ENCODE measurements at places on chromosomes 1 and 21. TPM values are rescaled to one million over a fixed set of nuclear protein-coding genes. Genes with fewer than 3 reads are reported as not detected.

DNA sequence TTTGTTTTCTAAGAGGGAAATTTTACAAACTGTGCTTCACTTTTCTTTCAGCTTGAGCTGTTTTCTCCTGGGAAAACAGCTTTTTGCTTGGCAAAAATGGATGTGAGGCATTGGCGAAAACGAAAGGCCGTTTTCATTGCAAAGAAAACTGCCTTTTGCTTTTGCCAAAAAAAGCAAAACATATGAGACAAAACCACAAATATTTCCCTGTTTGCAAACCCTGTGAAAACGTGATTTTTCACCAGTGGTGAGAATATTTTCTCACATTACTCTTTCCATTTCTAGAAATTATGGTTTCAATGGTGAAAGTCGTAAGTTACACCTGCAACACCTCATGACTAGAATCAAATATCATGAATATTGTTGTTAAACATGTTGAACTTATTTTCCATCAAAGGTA, 74.0 kb upstream of the ZBTB18 start:
- no peak for DNase-seq
- H3K4me1 ChIP-seq, result no peaks in the 10 kb centered on the region
- H3K4me3 ChIP-seq, result no peak overlapping the region
- no peak overlapping the region for H3K27ac ChIP-seq
- H3K36me3 ChIP-seq, result no peaks in the 10 kb centered on the region

DNA sequence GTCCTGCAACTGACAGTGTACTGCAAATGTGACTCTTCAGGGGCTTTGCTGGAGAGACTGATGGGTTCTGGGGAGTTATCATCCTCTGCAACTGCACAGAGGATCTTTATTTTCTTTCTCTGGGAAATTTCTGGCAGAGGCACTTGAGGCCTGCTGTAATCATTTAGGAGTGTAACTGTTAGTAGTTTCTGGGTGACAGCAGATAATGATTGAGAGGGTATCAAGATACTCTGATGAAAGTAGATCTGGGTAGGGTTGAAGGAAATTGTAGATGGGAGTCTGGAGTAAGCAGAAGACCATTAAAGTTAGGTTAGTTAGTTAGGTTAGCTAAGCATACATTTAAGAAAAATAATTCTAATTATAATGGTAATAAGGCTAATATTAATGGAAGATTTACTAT, 11.0 kb upstream of the DDR2 start:
- no peak overlapping the region for H3K4me3 ChIP-seq
- H3K27ac ChIP-seq, result no peak overlapping the region
- no peak for DNase-seq
- peaks cover 8% of the 10 kb centered on the region for H3K36me3 ChIP-seq

DNA sequence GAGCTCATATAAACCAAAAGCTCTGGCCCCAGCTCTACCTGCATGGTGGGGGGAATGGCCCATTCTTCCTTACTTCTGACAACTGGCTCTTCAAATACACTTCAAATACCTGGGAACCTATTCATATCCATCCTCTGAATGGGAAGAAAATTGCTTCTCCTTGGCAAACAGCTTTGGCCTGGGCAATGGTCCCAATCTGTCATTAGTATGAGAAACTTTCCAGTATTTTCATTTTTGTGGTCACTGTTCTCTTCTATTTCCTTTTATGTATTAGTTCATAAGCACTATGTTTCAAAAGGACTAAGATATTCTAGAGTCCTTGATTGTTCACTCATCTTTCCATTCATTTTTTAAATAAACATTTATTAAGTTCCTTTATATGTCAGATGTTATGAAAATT, 5.2 kb upstream of the HSD3B2 start:
- H3K27me3 ChIP-seq, result peaks cover 6% of the 10 kb centered on the region
- DNase-seq, result no peak
- no peaks in the 10 kb centered on the region for H3K4me1 ChIP-seq
- no peak overlapping the region for H3K4me3 ChIP-seq
- H3K27ac ChIP-seq, result no peak overlapping the region

DNA sequence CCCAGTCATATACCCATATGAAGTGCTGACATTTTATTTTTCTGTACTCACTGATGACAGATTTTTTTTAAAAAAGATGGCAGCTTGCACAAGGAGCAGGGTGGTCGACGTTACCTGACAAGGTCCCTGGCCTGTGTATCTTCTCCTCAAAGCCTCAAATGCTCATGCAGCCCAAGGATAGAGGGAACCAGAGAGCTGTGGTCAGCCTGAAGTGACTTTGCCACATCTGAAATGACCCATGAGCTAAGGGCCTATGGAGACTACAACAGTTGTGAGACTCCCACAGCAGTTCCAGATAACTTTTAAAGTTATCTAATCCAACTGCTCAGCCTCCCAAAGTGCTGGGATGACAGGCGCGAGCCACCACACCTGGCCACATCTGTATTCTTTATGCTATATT, 131.1 kb downstream of the GLUL start:
- H3K4me1 ChIP-seq, result peaks cover 6% of the 10 kb centered on the region
- no peaks in the 10 kb centered on the region for H3K36me3 ChIP-seq
- DNase-seq, result no peak
- H3K27me3 ChIP-seq, result no peaks in the 10 kb centered on the region
- H3K27ac ChIP-seq, result no peak overlapping the region

- no peak overlapping the region for H3K4me3 ChIP-seq
- H3K4me1 ChIP-seq, result peaks cover 37% of the 10 kb centered on the region
- no peaks in the 10 kb centered on the region for H3K27me3 ChIP-seq
- H3K36me3 ChIP-seq, result peaks cover 10% of the 10 kb centered on the region
Observed at GRCh38 chr1:42461196-42461595, 1.9 kb upstream of the CCDC30 start.

GRCh38 chr1:15408890-15409387, 749 bp upstream of the EFHD2 start:
- H3K27me3 ChIP-seq, result peaks cover 57% of the 10 kb centered on the region
- peak overlapping the region; percentile 78 for H3K4me3 ChIP-seq
- H3K4me1 ChIP-seq, result peaks cover 12% of the 10 kb centered on the region
- DNase-seq, result no peak
- H3K27ac ChIP-seq, result peak overlapping the region; percentile 68

- H3K27me3 ChIP-seq, result peaks cover 78% of the 10 kb centered on the region
- no peak overlapping the region for H3K27ac ChIP-seq
- H3K4me1 ChIP-seq, result peaks cover 20% of the 10 kb centered on the region
- no peak for DNase-seq
- no peak overlapping the region for H3K4me3 ChIP-seq
- no peaks in the 10 kb centered on the region for H3K36me3 ChIP-seq
Observed at GRCh38 chr1:154809436-154810413, 60.4 kb downstream of the KCNN3 start.

- no peak for DNase-seq
- H3K4me1 ChIP-seq, result peaks cover 15% of the 10 kb centered on the region
- peaks cover 59% of the 10 kb centered on the region for H3K27me3 ChIP-seq
- H3K4me3 ChIP-seq, result no peak overlapping the region
- peaks cover 8% of the 10 kb centered on the region for H3K36me3 ChIP-seq
Observed at GRCh38 chr1:230423261-230423660, 2.9 kb downstream of the PGBD5 start.

- H3K27me3 ChIP-seq, result peaks cover 23% of the 10 kb centered on the region
- H3K27ac ChIP-seq, result no peak overlapping the region
- DNase-seq, result no peak
- no peaks in the 10 kb centered on the region for H3K4me1 ChIP-seq
- no peak overlapping the region for H3K4me3 ChIP-seq
Observed at GRCh38 chr1:17764591-17764990, 9.5 kb downstream of the ACTL8 start.

GRCh38 chr1:14487671-14488070, 110.8 kb upstream of the KAZN start:
- no peaks in the 10 kb centered on the region for H3K4me1 ChIP-seq
- peaks cover 20% of the 10 kb centered on the region for H3K27me3 ChIP-seq
- DNase-seq, result no peak
- no peak overlapping the region for H3K27ac ChIP-seq
- H3K36me3 ChIP-seq, result no peaks in the 10 kb centered on the region

- H3K27ac ChIP-seq, result no peak overlapping the region
- no peak for DNase-seq
- peaks cover 10% of the 10 kb centered on the region for H3K27me3 ChIP-seq
- peaks cover 26% of the 10 kb centered on the region for H3K4me1 ChIP-seq
- no peaks in the 10 kb centered on the region for H3K36me3 ChIP-seq
- no peak overlapping the region for H3K4me3 ChIP-seq
Observed at GRCh38 chr1:207317561-207317960, 3.9 kb upstream of the CD55 start.

- no peaks in the 10 kb centered on the region for H3K36me3 ChIP-seq
- H3K27ac ChIP-seq, result no peak overlapping the region
- H3K4me1 ChIP-seq, result no peaks in the 10 kb centered on the region
Observed at GRCh38 chr1:41580520-41581172, 96.2 kb upstream of the EDN2 start.

GRCh38 chr21:15088488-15088887, 23.7 kb upstream of the NRIP1 start:
- H3K36me3 ChIP-seq, result no peaks in the 10 kb centered on the region
- DNase-seq, result no peak
- H3K4me1 ChIP-seq, result no peaks in the 10 kb centered on the region

- DNase-seq, result no peak
- no peaks in the 10 kb centered on the region for H3K36me3 ChIP-seq
- H3K27ac ChIP-seq, result no peak overlapping the region
- peaks cover 7% of the 10 kb centered on the region for H3K27me3 ChIP-seq
Observed at GRCh38 chr1:55287723-55288122, 72.6 kb upstream of the USP24 start.

GRCh38 chr1:182331387-182331786, 60.2 kb downstream of the GLUL start:
- no peak for DNase-seq
- H3K27me3 ChIP-seq, result no peaks in the 10 kb centered on the region
- no peaks in the 10 kb centered on the region for H3K36me3 ChIP-seq

DNA sequence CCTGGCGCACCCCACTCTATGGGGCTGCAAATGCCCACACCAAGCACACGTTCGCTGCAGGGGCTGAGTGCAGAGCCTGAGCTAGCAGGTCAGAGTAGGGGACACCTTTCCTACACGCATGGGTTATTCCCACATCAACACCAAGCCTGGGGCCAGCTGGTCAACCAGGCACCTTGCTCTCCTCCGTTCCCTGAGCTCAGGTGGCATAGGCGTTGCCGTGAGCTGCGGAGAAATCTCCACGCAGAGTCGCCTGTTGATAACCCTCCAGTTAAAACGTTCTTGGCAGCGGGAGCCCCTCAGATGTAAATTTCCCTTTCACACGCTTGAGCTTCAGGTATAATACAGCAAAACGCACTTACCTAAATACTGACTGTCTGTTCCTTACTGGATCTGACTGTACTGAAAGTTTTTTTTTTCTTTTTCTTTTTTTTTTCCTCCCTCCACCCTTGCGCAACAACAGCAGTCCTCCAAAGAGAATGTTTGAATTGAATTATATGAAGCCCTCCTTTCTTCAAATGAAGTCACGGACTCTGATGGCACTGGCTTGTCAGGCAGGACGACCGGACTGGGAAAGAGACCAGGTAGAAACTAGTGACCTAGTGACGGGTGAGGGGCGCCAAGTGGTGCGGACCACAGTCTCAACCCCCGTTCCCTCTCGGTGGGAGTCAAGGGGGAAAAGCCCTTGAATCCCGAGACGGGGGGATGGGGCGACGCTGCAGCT, 2.1 kb downstream of the BRINP3 start:
- H3K27me3 ChIP-seq, result peaks cover 73% of the 10 kb centered on the region
- H3K4me1 ChIP-seq, result peaks cover 25% of the 10 kb centered on the region
- H3K36me3 ChIP-seq, result no peaks in the 10 kb centered on the region
- peak overlapping the region; percentile 60 for H3K4me3 ChIP-seq
- no peak for DNase-seq
- no peak overlapping the region for H3K27ac ChIP-seq

- H3K4me3 ChIP-seq, result no peak overlapping the region
- DNase-seq, result peak; percentile 50
- no peaks in the 10 kb centered on the region for H3K4me1 ChIP-seq
- peak overlapping the region; percentile 57 for H3K27ac ChIP-seq
- peaks cover 1% of the 10 kb centered on the region for H3K36me3 ChIP-seq
- H3K27me3 ChIP-seq, result no peaks in the 10 kb centered on the region
Observed at GRCh38 chr1:207797229-207797973, 45.5 kb downstream of the CD46 start.

- H3K4me3 ChIP-seq, result no peak overlapping the region
- H3K36me3 ChIP-seq, result no peaks in the 10 kb centered on the region
- peaks cover 3% of the 10 kb centered on the region for H3K4me1 ChIP-seq
Observed at GRCh38 chr1:98793136-98793535, 131.6 kb downstream of the SNX7 start.

GRCh38 chr1:200588698-200589097, 31.9 kb downstream of the KIF14 start:
- no peak for DNase-seq
- no peaks in the 10 kb centered on the region for H3K27me3 ChIP-seq
- H3K4me3 ChIP-seq, result no peak overlapping the region

GRCh38 chr1:178376008-178376407, 120.8 kb downstream of the CLEC20A start:
- peaks cover 8% of the 10 kb centered on the region for H3K4me1 ChIP-seq
- DNase-seq, result no peak
- H3K27ac ChIP-seq, result no peak overlapping the region
- no peaks in the 10 kb centered on the region for H3K36me3 ChIP-seq

DNA sequence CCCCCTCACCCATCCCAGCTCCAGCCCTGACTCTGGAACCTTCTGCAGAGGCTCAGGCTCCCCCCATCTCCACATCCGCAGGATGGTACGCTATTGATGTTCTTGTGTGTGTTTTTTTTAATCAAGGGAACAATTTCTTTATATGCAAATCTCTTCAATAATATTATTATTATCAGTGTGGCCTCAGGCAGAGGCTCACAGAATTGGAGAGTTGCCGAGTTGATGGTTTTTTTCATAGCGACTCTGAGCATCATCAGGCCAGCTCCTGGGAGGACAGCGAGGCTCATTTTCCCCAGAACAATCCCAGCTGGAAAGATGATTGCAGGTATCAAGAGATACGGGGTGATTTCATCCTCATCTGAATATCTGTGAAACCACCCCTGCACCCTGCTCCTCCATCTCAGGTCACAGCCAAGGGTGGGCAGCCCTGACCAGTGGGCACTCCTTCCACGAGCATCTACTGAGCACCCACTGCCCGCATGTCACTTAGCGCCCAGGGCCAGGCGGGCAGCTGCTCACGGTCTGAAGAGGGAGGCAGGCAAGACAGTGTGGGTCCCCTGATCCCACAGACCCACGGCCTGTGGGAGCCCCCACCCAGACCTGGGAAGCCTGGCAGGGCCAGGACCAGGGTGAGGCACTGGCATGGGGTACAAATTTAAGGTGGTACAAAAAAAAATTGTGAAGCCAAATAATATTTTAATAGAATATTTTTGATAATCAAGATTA, 245.6 kb upstream of the VAMP3 start:
- peaks cover 11% of the 10 kb centered on the region for H3K27me3 ChIP-seq
- DNase-seq, result no peak
- no peaks in the 10 kb centered on the region for H3K4me1 ChIP-seq
- H3K27ac ChIP-seq, result no peak overlapping the region

Gene FCRL6
- not detected for total RNA-seq

Gene CYP4Z1
- not detected for total RNA-seq

Gene KCNT2
- 26.1 TPM for total RNA-seq

Gene VCAM1
- total RNA-seq, result 0.31 TPM

Gene BNIPL
- total RNA-seq, result 0.91 TPM

Gene SDHB
- total RNA-seq, result 46.3 TPM

Gene ZMYND12
- 2.0 TPM for total RNA-seq

Gene CHML
- total RNA-seq, result 19.9 TPM

Gene MAP10
- total RNA-seq, result 3.2 TPM

Gene RIPPLY3
- 18.9 TPM for total RNA-seq

Gene RCAN3
- total RNA-seq, result 32.5 TPM

Gene TRAF3IP3
- not detected for total RNA-seq

Gene KRTAP19-3
- not detected for total RNA-seq

Gene NPR1
- 0.51 TPM for total RNA-seq

Gene GPR161
- total RNA-seq, result 58.5 TPM

Gene LHX4
- 0.62 TPM for total RNA-seq

Gene TRIM17
- 20.5 TPM for total RNA-seq

Gene MACF1
- 285 TPM for total RNA-seq

Gene THAP3
- 22.9 TPM for total RNA-seq

Gene MASP2
- not detected for total RNA-seq

Gene TLCD4
- total RNA-seq, result 33.8 TPM

Gene KLHDC9
- 14.7 TPM for total RNA-seq

Measured in progenitor cell of endocrine pancreas (in vitro differentiated cells).